ENCODE measurements at places on chromosomes 6 and 20. TPM values are rescaled to one million over a fixed set of nuclear protein-coding genes. Genes with fewer than 3 reads are reported as not detected.

Gene HLA-DQB1
- total RNA-seq = 1.9 TPM

DNA sequence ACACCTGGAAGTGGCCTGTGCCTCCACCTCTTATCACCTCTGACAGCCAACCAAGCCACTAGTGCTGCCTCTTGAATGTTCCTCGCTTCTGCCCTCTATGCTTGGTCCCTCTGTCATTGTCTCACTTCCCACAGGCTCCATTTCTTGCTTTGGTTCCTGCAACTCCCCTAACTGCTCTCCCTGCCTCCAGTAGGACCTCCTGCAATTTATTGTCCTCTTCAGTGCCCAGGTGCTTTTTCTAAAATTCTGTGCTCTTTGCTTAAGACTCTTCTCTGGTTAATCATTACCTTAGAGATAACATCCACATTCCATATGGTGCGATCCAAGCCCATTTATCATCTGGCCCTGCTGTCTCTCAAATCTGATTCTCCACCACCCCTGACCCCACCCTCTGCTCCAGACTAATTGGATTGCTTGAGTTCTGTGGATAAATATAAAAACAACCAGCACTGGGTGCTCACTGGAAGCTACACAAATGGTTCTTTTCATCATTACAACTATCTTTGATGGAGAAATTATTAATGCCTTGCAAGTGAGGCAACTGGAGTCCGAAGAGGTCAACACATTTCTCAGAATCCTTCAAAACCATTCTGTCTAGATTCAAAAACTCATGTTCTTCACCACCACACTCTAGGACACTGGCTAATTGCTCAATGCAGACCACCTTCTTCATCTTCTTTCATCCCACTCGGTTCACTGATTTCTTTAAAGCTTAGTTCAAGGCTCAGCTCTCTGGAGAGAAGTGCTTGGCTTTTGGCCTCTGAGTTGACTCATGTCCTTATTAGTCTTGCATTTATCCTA, 47.2 kb downstream of the FOXA2 start:
- DNase-seq = no peak
- H3K36me3 ChIP-seq = no peaks in the 10 kb centered on the region
- H3K4me3 ChIP-seq = no peak overlapping the region
- H3K27ac ChIP-seq = no peak overlapping the region
- H3K4me1 ChIP-seq = no peaks in the 10 kb centered on the region

- H3K4me3 ChIP-seq = no peak overlapping the region
- no peaks in the 10 kb centered on the region for H3K27me3 ChIP-seq
- H3K27ac ChIP-seq = no peak overlapping the region
- no peaks in the 10 kb centered on the region for H3K36me3 ChIP-seq
- H3K4me1 ChIP-seq = no peaks in the 10 kb centered on the region
- DNase-seq = no peak
These were observed 266.6 kb downstream of the COL12A1 start for GRCh38 chr6:74939151-74939708.

- peaks cover 24% of the 10 kb centered on the region for H3K4me1 ChIP-seq
- no peaks in the 10 kb centered on the region for H3K36me3 ChIP-seq
- H3K4me3 ChIP-seq = no peak overlapping the region
These were observed 19.3 kb downstream of the JARID2 start for GRCh38 chr6:15264902-15265761.

- no peak for DNase-seq
- no peak overlapping the region for H3K27ac ChIP-seq
- no peaks in the 10 kb centered on the region for H3K36me3 ChIP-seq
- no peak overlapping the region for H3K4me3 ChIP-seq
These were observed 318.6 kb upstream of the PTCHD4 start for GRCh38 chr6:48429610-48430009.

- no peaks in the 10 kb centered on the region for H3K27me3 ChIP-seq
- no peak overlapping the region for H3K27ac ChIP-seq
- H3K4me3 ChIP-seq = no peak overlapping the region
These were observed 112.0 kb upstream of the CBLN4 start for GRCh38 chr20:56117350-56117749.

Gene NCOA5
- 18.3 TPM for total RNA-seq

Gene CALHM6
- 3.3 TPM for total RNA-seq

DNA sequence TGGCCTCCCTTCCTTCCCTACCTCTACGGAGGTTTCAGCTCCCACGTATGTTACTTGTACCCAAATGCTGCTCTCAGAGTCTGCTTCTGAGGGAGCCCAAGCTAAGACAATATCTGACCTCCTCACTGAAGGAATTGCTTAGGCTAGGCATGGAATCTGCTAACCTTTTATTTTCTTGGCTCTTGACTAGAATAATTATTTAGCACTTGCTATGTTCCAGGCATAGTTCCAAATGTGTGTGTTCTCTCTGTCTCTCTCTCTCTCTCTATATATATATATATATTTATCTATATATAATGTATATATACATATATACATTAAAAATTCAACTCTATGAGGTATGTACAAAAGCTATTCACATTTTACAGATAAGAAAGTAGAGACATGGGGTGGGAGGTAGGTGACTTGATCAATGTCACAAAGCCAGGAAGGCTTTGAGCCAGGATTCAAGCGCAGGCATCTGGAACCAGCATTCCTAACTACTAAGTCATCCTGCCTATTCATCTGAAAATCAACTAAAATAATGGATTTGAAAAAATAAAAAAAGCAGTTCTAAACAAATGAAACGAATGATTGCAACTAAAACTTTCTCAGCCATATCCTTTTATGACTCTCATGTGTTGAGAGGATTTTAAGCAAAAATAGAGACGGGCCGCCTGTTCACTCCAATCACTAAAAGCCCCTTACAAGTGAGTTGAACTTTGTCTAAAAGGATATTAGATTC, 189.7 kb upstream of the JAG1 start:
- no peak overlapping the region for H3K4me3 ChIP-seq
- no peaks in the 10 kb centered on the region for H3K27me3 ChIP-seq
- peak overlapping the region; percentile 85 for H3K27ac ChIP-seq

GRCh38 chr6:93318121-93318520, 101.2 kb downstream of the EPHA7 start:
- no peaks in the 10 kb centered on the region for H3K4me1 ChIP-seq
- H3K4me3 ChIP-seq = no peak overlapping the region
- no peaks in the 10 kb centered on the region for H3K27me3 ChIP-seq
- no peak for DNase-seq
- no peak overlapping the region for H3K27ac ChIP-seq

DNA sequence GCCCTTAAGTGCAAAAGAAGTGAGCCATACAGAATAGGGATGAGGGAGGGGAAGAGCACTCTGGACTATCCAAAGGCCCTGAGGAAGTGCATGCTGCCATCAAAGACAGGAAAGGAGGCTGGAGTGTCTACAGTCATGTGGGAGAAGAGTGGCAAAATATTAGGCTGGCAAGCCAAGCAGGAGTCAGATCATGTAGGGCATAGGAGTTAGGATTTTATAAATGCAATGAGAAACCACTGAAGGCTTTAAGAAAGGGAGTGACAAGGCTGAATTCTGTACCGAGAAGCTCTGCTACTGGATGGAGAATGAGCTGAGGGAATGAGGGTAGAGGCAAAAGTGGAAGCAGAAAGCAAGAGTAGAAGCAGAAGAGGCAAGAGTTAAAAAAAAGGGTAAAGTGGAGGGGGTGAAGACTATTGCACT, 2.3 kb downstream of the ZSCAN31 start:
- no peak for DNase-seq
- H3K27me3 ChIP-seq = no peaks in the 10 kb centered on the region
- H3K4me1 ChIP-seq = peaks cover 10% of the 10 kb centered on the region
- peak overlapping the region; percentile 97 for H3K27ac ChIP-seq
